ENCODE measurements at places on chromosomes 5 and 9.

- no peak for DNase-seq
Observed at GRCh38 chr5:87298692-87299362, 31.1 kb downstream of the RASA1 start.

- DNase-seq, result no peak
Observed at GRCh38 chr9:115232181-115232774, 114.3 kb upstream of the TNC start.

- DNase-seq, result no peak
Observed at GRCh38 chr5:31106278-31106677, 87.2 kb upstream of the CDH6 start.

- no peak for DNase-seq
Observed at GRCh38 chr9:38423973-38424843, at the start of gene IGFBPL1. TSS of gene IGFBPL1 (minus strand) at chr9:38424454. CDS start at chr9:38424424, 30 bp downstream.

- DNase-seq, result no peak
Observed at GRCh38 chr5:134245101-134245604, 19.3 kb upstream of the PPP2CA start.

GRCh38 chr5:173765029-173765644 is 123.0 kb upstream of the CPEB4 start:
- no peak for DNase-seq

DNA sequence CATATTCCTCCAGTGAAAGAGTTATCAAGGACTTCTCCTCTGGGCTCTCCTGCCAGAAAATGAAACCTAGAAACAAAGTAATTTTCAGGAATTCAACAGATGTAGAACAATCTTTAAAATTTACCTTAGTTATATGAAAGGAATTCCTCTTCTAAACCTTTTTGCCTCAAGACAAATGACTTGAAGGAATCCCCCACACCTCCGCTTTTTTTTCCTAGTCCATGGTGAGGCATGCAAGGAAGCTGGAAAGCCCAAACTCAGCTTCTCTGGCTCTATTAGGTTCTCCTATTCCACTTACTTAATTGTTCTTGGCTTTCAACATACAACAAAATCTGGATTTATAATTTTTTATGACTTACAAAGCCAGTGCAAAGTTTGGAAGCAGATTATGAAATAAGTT is 27.2 kb downstream of the C6 start:
- no peak for DNase-seq

GRCh38 chr9:98834386-98834785 is 26.9 kb downstream of the GALNT12 start:
- DNase-seq, result no peak

- DNase-seq, result no peak
Observed at GRCh38 chr9:93261735-93262523, 78.0 kb downstream of the WNK2 start.

DNA sequence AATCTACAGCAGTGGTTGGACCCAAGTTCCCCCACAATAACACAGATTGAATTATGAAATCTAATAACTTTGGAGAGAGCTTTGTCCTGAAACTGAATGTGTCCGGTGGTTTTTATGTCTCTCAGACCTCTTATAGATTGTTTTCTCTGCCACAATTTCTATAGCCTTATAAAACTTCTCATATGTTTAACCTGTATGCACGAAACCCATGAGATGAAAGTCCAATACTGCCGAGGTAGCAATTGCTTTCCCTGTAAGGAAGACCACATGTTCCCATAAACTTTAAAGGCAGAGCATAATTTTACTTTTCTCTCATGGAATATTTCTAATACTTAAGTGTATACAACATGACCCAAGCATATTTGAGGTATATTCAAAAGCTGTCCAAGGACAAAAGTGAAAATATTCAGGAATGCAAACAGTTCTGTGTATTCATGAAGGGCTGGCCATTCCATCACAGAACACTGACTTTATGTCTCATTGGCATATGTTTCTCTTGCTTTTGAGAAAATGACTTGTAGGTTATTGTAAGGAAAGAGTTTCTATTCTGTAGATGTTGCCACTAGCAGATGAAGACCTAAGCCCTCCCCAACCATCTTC is 94.4 kb upstream of the TLE4 start:
- DNase-seq, result no peak

DNA sequence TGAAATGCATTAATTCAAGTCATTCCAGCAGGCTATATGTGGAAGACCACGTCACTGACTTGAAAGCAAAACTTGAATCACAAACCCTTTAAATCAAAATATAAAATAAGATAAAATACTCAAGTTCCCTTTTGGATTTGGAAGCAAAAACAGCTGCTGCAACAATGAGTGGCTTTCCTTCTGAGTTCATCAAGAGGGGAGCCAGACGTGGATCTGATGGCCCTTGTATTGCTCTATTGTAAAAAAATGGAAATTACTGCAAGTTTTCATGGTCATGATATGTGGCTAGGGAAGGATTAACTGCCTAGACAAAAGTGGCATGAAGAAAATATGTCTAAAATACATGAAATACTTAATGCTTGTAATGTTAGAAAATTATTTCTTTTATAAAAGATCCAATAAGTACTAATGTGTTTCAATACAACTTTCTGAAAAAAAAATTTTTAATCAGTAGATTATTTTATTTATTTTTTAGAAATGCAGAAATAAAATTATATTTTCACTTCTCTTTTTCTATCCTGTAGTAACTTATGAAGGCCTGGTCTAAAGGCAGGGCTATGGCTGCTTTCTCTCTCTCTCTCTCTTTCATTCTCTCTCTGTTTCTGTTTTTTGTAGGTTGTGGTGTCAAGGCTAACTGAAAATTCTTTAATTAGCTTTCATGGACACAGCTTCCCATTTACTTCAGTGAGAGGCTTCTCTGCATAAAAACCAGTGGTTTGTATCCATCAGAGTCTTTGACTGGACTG is 24.0 kb downstream of the LIX1 start:
- DNase-seq, result no peak

- no peak for DNase-seq
Observed at GRCh38 chr9:34982361-34982760, 7.2 kb upstream of the DNAJB5 start.
